ENCODE measurements at places on chromosomes 11 and 22.

DNA sequence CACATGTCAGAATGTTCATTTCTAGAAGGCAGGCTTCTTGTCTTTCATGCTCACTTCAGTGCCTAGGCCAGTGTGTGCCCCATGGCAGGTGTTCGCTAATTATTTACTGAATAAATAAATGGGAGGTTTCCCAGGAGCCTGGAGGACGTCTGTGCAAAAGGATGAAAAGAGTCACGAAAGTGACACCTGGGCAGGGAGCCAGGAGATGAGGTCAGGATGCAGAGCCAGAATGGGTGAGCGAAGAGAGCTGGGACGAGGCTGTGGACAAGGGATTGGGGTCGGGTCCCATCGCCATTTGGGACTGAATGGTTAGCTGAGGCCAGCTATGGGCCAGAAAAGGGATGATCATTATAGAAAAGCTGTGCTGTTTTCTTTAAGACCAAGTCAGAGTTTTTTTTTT lies 560.4 kb downstream of the TBC1D22A start:
- DNase-seq, result no peak

DNA sequence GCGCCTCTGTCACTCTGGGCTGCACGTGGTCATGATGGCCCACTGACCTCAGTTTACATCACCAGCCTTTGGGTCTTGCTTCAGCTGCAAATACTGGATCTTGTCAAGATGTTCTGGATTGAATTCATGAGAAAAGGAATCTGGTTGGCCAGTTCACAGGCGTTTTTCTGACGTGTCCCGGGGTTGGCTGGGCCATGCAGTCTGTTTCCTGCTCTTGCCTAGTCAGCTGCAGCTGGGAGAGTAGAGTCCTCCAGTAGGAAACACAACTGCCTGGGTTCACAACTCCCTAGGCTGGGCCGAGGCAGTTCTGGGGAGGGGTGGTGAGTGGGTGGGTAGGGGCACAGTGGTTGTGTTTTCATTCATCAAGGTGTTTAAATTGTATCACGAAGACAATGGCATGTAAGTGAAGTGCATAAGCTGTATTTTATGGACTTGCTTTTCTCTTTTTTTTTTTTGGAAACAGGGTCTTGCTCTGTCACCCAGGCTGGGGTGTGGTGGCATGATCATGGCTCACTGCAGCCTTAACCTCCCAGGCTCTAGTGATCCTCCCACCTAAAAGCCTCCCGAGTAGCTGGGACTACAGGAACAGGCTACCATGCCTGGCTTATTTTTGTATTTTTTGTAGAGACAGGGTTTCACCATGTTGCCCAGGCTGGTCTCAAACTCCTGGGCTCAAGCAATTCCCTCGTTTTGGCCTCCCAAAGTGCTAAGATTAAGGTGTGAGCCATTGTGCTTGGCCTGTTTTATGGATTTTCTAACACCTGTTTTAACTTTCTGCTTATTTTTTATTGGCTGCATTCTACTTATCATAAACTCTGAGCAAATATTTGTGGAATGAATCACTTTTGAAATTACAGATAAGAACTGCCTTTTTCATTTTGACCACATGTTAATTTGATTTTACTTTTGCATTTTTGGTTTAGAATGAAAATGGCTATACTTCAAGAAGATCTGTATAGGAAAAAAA lies 54.0 kb upstream of the PITPNB start:
- no peak for DNase-seq

GRCh38 chr11:1422481-1422880 lies 32.7 kb downstream of the BRSK2 start:
- DNase-seq, result no peak

- DNase-seq, result no peak
These were observed 132.7 kb upstream of the NAV2 start for GRCh38 chr11:19579957-19580356.

DNA sequence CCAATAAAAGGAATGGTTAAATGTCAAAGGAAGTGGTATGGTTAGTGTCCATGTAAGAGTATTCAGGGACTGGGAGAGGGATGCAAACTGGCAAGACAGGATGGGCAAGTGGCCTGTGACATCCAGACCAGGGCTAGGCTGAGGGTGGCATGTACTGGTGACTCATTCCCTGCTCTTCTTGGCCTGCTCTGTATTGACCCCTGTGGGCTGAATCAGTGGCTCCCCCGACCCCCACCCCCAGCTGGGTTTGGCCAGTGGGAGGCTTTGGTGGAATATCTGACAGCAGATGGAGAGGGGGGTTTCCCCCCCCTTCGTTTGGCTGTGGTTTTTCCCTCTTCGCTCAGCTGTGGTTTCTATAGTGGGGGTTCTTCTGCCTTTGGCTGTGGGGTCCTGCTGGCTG lies 87.7 kb downstream of the CSNK2A3 start:
- DNase-seq, result no peak

GRCh38 chr11:117823294-117823945 lies 1.1 kb downstream of the FXYD2 start:
- DNase-seq, result no peak

DNA sequence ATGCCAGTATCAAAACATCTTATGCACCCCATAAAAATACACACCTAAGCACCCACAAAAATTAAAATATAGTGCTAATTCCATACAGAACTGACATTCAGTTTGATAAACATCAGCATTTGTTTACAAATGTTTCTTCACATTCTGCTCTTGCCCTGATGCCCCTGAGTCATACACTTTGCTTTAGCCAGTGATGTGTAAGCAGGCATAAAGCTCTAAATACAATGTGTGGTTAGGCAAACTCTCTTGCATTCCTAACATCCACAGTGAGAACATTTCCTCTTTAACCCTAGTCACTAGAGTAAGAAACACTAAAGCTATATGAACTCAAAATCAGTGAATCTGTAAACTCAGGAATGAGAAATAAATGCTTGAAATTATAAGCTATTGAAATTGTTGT lies 1060.7 kb downstream of the FAM181B start:
- DNase-seq, result no peak

- no peak for DNase-seq
These were observed 5.7 kb downstream of the TMPRSS6 start for GRCh38 chr22:37103656-37104452.

DNA sequence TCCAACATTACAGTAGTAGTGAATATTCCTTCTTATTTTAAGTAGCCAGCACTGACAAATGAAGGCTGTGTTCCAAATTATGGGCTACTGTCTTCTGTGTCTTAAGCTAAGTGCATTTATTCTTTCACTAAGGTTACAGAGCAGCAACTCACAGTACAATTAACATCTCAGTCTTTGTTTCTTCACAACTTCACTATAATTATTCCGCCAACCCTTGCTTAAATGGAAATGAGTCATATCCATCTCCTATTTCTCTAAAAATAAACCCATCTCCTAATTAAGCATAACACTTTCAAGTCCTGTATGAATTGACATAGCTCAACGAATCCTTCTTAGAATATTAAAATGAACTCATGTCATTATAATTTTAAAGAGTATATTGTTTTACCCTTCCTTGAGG lies 6.7 kb downstream of the ETS1 start:
- no peak for DNase-seq

DNA sequence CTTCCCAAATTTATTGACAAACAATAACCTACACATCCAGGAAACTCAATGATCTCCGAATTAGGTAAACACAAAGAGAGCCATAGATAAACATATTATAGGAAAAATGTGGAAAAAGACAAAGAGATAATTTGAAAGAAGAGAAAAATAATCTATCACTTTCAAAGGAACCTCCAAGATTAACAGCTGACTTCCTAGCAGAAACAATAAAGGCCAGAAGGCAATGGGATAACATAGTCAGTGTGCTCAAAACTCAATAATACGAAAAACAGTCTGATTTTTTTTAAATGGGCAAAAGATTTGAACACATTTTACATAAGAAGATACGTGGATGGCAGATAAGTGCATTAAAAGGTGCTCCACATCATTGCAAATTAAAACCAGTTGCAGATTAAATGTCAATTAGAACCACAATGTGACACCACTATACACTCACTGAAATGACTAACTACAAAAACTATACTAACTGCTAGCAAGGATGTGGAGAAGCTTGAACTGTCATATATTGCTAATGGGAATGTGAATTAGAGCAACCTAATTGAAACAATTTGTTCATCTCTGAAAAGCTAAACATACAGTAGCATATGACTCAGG lies 300.4 kb downstream of the TMEM135 start:
- no peak for DNase-seq

- DNase-seq, result no peak
These were observed 23.9 kb upstream of the RBM4B start for GRCh38 chr11:66701432-66702240.

GRCh38 chr11:32107647-32108046 lies 16.8 kb downstream of the RCN1 start:
- no peak for DNase-seq

- DNase-seq, result no peak
These were observed 15.6 kb upstream of the MFRP start for GRCh38 chr11:119361941-119362725.

GRCh38 chr11:67033661-67034166 lies 10.8 kb downstream of the SYT12 start:
- DNase-seq, result no peak

GRCh38 chr11:19512618-19513017 lies 200.0 kb upstream of the NAV2 start:
- DNase-seq, result no peak

DNA sequence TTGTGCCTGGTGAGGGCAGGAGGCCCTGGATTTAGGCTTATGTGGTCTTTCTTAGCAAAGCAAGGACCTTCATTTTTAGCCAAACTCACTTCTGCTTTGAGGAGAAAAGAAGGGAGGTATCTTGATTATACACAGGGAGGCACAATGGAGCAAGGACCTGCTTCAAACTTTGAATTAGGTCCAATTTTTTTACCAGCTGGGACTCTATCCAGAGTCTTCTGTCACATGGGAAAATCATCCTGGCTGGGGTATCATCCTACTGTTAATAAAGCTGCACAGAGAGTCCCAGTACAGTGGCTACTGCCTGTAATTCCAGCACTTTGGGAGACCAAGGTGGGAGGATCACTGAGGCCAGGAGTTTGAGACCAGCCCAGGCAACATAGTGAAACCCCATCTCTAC lies 87.8 kb downstream of the CWC15 start:
- no peak for DNase-seq

DNA sequence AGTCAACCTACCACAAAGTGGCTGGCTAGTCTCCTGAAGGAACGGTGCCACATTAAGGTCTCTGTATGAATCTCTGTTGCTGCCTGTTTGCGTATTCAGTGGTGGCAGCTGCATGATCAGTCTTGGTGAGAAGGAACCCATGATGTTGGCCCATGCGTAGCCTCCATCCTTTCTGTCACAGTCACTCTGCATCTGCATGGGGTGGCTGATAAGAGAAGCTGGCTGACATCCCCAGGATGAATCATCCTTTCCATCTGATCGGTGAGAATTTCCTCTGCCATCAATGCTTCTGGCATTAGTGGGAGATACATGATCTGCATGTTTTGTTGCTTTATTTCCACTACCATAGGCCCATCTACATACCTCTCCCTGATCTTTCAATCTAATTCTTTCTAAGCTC lies 199.0 kb upstream of the NECTIN1 start:
- no peak for DNase-seq

- no peak for DNase-seq
These were observed 53.5 kb downstream of the KCNJ4 start for GRCh38 chr22:38401336-38402084.

Data from activated CD8-positive, alpha-beta memory T cell treated with anti-CD3 and anti-CD28 coated beads for 1 hour (primary cell).